GM12864 (cell line): ENCODE measurements at places on chromosomes 2 and 18.

DNA sequence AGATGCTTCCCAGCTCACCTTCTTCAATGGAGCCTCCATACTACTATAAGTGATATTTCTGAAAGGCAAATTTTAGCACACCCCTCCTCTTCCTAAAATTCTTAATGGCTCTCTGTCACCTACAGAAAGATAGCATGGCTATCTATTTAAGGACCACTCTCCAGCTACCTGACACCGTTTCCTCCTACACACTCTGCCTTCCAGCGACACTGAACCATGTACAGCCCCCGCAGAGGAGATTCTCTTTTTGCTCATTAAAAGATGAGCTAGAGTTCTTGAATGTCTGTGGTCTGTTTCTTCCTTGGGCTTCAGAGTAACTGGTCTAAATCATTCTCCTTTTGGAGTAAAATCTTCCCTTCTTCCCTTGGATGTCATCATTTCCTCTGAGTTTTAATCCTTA is 38.4 kb upstream of the GAREM1 start:
- no peak for DNase-seq

GRCh38 chr2:193199322-193199721 is 1004.6 kb upstream of the TMEFF2 start:
- DNase-seq = no peak

DNA sequence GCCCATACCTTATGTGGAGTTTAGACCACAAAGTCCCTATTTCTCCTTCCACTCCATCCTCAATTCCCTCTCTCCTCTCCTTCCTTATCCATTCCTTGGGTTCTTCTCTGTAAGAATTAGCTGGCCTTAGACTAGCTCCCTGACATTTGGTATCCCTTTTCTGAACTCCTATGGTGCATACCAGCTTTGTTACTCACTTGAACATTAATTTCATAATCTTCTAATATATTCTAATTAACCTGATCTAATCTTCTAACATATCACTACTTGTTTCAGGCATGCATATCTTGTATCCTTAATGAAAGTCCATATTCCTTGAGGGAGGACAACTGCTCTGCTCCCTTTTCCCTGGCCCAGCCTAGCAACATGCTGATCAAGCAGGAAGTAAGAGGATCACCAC is 66.4 kb downstream of the EHD3 start:
- DNase-seq = no peak

DNA sequence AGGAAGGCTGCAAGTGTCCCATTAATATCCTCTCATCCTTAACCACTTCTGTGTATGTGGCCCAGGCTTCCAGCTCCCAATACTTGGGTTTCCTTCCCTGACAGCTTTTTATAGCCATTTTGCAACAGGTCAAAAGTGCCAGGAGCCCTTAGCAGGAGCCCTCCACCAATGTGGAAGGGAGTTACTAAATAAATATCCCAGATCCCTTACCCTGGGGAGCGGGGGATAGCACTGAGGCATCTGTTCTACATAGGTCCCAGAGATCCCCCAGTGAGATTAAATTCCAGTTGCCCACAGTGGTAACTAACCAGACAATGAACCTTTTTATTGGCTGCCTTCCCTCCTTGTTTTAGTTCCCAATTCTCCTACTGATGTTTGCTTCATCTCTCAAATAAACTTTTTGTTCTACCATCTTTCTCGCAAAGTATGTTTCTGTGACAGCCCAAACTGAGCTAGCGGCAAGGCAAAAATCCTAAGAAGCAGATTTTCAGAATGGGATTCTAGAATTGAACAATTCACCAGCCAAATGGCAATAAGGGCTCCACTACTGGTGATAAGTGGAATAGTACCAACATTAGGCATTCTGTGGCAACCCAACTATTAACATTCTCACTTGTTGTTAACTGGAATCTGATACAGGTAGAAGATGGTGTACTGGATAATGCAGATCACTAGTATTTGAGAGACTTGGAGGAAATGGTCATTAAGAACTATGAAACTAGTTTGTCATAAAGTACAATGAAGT is 83.9 kb upstream of the MAPRE2 start:
- DNase-seq = no peak

- DNase-seq = no peak
Observed at GRCh38 chr2:183078163-183078463, 434 bp upstream of the DUSP19 start.

- no peak for DNase-seq
Observed at GRCh38 chr2:229235131-229235914, 35.8 kb downstream of the PID1 start.

- no peak for DNase-seq
Observed at GRCh38 chr18:2431806-2432205, 139.5 kb downstream of the METTL4 start.

- no peak for DNase-seq
Observed at GRCh38 chr2:119487434-119488244, 36.6 kb downstream of the SCTR start.

DNA sequence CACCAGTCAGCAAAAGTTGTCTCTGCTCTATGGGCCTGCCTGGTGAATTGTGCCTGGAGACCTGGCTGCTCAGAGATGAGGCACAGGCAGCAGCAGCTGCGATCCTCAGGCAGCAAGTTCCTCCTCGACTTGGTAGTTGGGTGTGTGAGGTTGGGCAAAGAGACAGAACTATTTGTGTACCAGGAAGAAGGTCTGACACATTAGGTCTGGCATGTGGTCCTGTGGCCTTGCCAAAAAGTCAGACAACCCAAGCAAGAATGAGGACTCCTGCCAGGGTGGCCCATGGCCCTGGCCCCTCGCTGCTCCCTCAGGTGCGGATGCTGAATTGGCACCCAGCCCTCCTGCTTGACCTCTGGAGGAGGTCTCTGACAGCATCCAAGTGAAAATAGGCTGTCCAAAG is 192.7 kb downstream of the DYSF start:
- DNase-seq = no peak

DNA sequence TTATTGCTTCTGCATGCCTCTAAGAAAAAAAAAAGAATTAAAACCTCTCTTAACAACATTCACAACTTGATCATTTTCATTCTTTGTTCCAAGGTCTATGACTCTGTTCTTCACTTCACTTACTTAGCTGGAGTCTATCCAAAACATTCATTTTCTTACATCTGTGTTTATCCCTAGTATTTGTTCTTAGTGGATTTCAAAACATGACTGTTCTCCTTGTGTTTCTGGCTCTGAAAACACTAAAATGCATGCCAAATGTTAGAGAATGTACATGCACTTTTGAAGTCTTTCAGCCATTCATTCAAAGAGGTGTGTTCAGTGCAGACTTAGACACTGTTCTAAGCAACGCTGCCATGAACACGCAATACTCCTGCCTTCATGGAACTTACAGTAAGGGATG is 138.8 kb downstream of the CNTNAP5 start:
- DNase-seq = no peak

DNA sequence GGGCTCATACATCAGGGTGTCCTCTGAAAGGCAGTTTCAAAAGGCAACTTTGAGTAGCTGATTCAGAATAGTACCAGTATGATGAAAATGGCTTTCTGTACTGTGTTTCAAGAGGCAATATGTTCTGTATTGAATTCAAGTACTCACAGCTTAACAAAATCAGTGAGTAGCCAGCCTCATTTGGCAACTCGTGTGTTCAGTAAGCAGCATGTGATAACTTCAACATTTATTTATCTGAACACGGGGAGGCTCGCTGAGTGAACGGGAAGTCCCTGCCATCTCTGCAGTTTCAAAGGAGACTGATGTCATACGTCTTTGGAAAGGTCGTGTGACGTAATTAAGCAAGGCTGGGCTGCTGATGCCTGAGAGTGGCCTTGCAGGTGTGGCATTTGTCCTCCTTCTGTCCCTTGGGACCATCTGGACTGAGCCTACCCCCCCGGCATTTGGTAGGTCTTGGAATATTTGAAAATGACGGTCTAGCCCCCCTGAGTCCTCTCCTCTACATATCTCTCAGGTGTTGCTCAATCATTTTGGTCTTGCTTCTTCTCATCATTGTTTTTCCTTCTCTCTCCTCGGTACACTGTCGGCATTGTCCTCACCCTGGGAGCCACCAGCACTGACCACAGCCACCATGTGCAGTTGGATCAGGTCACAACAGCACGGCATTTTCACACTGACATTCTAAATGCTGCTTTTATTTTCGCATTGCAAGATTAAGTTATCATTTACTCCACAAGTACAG is 62.8 kb downstream of the SMIM21 start:
- DNase-seq = no peak

- DNase-seq = no peak
Observed at GRCh38 chr2:148538375-148538774, 106.2 kb upstream of the EPC2 start.

- no peak for DNase-seq
Observed at GRCh38 chr2:1552611-1553010, 139.3 kb downstream of the TPO start.

DNA sequence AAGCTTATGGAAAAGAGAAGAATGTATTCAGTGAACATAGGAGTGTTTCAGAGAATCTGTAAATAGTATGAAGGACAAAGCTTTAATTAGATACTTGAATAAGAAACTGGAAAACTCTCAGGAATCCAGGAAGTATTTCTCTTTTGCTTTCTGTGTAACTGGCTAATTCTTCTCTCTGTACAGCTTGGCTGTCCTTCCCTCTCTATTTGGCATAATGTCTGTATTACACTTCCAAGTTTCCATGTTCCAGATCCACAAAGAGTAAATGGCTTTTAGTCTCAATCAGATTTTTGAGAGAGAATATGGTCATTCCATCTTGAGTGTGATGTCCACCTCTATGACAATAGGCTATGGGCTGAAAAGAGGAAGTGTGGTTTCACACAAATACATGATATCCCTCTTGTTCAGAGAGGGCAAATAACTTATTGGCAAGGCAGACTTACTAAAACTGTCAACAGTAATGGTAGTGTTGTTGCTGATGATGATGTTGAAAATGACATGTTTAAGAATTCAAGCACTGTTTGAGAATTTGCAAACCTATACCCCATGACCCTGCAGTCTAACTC is 129.2 kb upstream of the ERBB4 start:
- no peak for DNase-seq

DNA sequence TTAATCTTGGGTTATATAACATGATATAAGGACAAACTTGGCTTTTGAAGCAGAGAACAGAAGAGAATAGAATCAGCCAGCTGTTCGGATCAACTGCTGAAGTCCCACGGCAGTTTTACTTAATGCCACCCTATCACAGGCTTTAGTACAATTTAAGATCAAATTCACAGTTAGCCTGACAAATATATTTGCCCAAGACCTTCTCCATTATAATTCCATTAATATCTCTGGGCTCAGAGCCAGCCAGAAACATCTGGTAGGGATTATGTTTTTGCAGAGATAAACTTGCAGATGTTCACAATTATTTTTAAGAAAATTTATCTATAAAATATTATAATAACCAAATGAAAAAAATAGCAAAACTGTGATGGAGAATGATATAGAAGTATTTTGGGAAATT is 381.4 kb downstream of the RAD51AP2 start:
- DNase-seq = no peak

DNA sequence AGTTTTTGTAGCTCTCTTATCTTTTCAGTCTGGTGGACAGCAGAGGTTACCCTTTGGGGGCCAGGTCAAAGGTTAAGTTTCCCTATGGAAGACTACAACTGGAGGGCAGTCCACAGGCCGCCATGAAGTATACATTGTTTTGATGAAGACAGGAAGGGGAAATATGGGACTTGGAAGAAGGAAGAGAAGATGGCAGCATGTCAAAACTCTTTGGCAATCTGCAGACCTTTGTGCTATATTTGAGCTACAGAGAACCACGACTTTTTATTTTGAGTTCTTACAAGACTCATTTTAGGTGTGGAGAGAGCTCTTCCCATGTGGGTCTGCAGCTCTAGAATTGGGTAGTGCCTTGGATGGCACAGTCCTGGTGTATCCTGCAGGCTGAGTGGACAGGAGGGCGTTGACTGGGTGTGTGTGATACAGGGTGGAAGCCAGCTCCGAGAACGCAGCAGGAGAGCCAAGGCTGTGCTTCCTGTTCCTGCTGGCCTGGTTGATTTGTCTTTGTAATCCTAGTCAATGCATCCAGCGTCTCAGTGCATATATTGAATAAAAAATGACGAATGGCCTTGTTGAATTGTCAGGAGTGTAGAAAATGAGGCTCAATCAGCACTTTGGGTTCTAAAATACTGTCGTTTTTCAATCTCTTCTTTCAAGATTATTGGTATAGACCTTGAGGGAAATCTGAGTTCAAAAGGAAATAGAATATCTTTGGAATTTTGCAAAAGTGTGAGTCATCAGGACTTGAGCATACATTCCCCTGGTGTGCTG is 11.5 kb downstream of the ITGA6 start:
- DNase-seq = no peak

DNA sequence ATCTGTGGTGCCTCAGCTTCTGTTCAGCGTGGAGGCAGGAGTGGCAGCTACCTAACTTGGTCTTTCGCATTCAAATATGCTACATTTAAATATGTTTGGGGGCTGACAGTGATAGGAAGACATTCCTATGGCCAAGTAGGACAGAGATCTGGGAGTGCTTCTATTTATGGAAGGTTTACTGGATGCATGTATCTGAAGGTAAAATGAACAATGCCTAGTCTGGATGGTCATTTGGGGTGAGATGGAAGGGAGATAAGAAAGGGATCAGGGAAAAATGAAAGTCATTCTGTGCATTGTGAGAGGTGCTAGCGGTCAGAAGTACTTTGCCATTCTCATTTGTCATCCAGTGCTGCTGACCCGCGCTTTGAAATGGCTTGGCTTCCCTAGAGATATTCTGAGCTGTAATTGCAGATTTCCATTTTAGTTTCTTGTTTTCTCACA is 300.9 kb upstream of the FBXO11 start:
- no peak for DNase-seq

- no peak for DNase-seq
Observed at GRCh38 chr2:126634273-126634861, 21.6 kb upstream of the GYPC start.

DNA sequence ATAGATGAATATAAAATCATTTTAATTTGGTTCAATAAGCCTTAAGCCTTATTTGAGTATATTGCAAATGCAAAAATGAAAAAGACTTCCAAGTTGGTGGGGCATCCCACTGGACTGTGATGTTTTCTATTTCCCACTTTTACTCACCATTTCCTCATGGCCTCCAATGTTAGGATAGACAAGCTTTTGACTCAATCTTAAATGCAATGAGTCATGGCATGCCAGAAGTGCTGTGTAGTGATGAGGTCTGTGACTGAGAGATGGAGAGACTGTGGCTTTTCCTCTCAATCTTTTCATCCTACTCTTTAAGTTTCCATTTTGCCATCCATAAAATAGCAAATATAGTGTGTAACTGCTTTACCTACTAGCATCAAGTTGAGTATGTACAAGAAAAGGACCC is 1401.2 kb upstream of the CELF4 start:
- no peak for DNase-seq

DNA sequence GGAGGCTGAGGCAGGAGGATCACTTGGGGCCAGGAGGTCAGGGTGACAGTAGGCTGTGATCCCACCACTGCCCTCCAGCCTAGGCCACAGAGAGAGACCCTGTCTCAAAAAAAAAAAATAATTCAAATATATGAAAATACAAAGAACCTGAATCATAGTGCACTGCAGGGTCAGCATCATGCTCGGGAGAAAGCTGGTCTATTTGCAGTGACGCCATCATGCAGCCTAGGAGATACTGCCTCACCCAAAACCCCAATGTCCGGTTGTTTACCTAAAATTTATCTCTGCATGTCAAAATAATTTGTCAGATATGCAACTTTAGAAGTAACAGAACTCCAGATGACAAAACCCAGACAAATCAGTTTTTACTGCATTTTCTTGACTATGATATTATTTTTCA is 61.5 kb upstream of the ALKAL2 start:
- no peak for DNase-seq

- DNase-seq = no peak
Observed at GRCh38 chr18:25736516-25736915, 353.9 kb downstream of the SS18 start.
